ENCODE measurements at places on chromosomes 5 and 9. TPM values are rescaled to one million over a fixed set of nuclear protein-coding genes. Genes with fewer than 3 reads are reported as not detected.
A peak's percentile ranks its signal among the peaks of the same experiment; 100 is the strongest.

DNA sequence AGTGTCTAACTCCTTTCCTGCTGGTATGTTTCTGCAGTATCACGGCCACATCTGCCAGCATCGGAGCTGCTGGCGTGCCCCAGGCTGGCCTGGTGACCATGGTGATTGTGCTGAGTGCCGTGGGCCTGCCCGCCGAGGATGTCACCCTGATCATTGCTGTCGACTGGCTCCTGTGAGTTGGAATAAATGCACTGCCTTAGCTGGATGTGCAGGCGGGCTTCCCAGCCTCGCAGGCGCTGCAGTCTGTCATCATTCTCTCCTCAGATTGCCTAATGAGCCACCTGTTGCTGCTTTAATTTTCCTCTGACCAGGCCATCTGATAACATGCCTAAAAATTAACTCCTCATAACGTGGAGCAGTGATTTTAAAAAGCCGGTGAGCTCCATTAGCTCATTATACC, 79.1 kb upstream of the PLPP6 start:
- no peak for DNase-seq
- H3K27ac ChIP-seq: no peak overlapping the region
- H3K4me3 ChIP-seq: no peak overlapping the region
- peaks cover 2% of the 10 kb centered on the region for H3K36me3 ChIP-seq

- H3K27ac ChIP-seq: peak overlapping the region; percentile 27
- no peak overlapping the region for H3K4me3 ChIP-seq
- H3K27me3 ChIP-seq: no peaks in the 10 kb centered on the region
- DNase-seq: no peak
- H3K36me3 ChIP-seq: no peaks in the 10 kb centered on the region
Measured at GRCh38 chr9:95857124-95857523, 18.4 kb upstream of the ERCC6L2 start.

DNA sequence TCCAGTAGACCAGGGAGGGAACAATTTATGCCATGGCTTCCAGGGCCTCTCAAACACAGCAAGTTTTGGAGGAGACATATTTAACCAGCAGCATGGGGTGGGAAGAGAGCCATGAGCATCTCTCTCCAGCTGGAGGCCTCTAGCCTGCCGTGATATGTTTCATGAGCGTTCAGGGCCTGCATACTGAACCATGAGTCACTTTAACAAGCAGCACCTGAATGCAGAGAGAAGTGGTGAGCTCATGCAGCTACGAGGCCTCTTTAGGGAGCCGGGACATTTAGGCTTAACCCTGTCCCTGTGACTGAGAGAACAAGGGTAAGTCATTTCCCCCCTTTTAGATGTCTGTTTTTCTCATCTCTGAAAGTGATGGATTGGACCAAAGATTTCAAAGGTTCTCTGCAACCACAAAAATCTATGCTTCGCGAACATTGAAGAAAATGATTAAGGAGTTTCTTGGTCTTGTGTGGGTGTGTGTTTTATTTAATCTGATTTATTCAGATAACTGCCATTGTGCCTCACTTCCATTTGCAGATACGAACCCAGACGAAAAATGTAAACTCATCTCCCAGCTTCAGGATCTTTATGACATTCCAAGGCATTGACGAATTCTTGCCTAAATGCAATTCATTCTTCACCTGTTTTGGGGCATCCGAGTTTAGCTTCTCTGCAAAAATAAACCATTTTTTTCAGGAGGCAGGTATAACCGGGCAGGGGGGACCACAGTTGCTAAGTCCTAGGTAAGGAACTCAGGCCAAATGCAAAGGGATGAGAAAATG, 157.0 kb downstream of the GABBR2 start:
- DNase-seq: no peak
- no peaks in the 10 kb centered on the region for H3K36me3 ChIP-seq
- H3K27me3 ChIP-seq: peaks cover 55% of the 10 kb centered on the region
- H3K4me1 ChIP-seq: peaks cover 2% of the 10 kb centered on the region
- H3K4me3 ChIP-seq: no peak overlapping the region
- no peak overlapping the region for H3K27ac ChIP-seq

DNA sequence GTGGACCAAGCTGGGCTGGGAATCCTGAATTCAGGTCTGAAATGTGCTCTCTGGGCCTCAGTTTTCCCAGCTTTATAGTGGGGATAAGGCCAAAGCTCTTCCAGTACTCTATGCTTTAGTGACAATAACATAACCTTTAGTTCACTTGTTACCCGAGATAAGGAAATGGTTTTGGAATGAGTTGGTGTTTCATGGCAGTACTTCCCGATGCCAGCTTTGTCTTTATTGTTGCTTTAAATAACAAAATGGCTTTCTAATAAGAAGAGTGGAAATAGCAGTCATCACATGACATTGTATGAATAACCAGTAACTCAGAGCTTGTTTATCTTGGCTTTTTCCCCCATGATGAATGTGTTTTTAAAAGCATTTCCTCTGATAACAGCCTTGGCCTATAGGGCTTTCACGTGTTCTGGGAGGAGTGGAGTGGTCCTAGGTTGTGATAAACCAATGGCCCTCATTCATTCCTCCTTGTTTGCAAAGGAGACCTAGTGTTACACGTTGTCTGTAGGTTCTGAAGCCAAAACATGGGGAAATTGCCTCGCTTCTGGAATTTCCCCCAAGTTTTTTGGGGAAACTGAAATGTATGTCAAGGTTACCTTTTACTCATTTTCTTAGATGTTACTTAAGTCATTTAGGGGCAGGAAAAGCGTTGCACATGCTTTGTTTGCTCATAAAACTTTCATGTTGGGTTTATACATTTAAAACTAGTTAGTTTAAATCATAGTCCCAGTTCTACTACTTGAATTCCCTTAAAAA, 53.7 kb downstream of the ZNF618 start:
- DNase-seq: no peak
- H3K27me3 ChIP-seq: no peaks in the 10 kb centered on the region
- no peak overlapping the region for H3K4me3 ChIP-seq
- no peaks in the 10 kb centered on the region for H3K4me1 ChIP-seq

DNA sequence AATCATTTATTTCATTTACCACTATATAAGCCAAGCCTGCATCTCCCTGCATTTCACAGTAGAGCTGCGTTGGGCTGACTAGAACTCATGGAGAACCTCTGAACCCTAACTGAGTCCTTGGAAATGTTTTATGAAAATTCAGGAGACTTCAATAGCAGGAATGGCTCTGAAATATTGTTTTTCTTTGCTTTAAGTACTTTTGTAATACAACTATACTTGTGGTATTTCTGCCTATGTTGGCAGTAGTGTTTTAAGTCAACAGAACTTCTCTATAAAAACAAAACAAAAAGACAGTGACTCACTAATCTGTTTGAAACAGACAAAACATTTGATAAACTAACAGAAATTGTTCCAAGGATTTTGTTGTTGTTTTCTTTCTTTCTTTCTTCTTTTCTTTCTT, 489.2 kb upstream of the MEF2C start:
- H3K27ac ChIP-seq: no peak overlapping the region
- no peaks in the 10 kb centered on the region for H3K36me3 ChIP-seq
- no peak for DNase-seq

DNA sequence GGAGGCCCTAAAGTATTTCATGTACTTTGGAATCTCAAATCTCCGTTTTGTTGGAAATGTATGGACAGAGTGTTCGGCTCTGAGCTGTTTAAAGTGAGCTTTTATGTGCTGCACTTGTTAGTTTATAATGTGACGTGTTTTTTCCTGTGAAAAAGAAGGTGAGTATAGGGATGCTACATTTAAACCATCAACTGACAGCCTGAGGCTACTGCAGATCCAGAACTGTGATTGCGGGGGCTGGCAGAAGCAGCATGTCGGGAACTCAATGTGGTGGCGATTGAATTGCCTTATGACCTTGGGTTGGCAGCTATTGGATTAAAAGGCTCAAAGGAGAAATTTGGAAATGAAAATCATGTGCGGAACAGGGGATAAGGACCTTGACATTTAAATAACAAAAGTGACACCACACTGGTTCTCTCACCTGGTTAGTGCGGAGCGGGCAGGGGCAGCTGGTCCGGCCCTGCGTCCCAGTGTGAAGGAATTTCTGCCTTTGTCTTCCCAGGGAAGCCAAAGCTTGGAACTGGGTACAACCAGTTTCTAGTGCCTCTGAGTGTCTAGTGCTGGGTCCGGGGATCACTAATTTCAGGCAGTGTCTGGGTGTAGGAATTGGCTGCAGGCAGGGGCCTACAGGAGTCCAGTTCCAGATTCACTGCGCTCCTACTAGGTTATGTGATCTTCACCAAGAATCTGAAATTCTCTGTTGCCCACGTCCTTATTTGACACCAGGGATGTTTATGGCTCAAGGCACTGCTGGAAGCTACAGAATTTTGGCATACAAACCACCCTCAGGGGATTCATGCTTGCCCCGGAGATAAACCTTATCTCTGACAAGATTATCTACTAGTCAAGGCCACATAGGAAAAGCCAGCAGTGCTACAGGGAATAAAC, 120.7 kb upstream of the ERCC6L2 start:
- H3K4me1 ChIP-seq: peaks cover 4% of the 10 kb centered on the region
- H3K27ac ChIP-seq: no peak overlapping the region
- H3K4me3 ChIP-seq: no peak overlapping the region
- H3K27me3 ChIP-seq: peaks cover 7% of the 10 kb centered on the region

DNA sequence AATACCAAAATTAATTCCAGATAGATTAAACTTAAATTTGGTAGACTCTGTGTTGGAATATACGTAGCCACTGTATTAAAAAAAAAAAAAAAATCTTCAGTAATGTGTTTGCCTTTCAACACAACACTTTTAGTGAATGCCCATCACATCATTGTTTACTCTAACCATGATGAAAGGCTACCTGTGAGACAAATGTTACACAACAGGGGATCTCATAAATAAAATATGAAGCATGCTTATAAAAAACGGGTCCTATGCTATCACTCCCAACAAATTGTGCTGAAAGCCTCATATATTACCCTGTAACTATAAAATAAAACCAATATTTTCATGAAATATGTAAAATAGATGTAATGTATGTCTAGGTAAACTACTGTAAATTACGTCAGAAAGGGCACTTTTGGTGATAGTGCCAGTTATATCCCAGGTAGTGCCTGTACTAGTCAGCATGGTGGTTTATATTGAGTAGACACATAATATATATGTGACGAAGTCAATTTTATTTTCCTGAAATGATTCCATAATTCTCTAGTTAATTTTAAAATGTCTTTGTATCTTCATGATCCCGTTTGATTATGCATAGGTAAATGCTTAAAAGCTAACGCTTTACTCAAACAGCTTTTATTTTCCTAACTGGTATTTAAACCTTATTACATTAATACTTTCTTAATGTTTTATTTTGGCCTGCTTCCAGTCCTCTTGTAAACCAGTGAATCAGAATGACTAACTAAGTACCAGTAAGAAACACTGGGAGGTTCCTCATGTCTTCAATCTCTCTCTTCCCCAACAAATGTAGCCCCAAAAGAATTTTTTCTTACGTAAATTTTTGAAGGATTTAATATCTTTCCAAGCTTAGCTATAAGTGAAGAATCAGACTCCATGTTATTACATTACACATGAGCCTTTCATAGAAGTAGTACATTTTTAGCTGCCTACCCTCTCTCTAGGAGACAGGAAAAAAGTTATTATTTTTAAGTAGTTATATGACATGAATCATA, 420.3 kb downstream of the GABRG2 start:
- no peak overlapping the region for H3K4me3 ChIP-seq
- no peak for DNase-seq
- no peak overlapping the region for H3K27ac ChIP-seq
- no peaks in the 10 kb centered on the region for H3K4me1 ChIP-seq
- H3K27me3 ChIP-seq: no peaks in the 10 kb centered on the region

GRCh38 chr9:116978155-116978554, 291.1 kb downstream of the TRIM32 start:
- no peaks in the 10 kb centered on the region for H3K36me3 ChIP-seq
- H3K27ac ChIP-seq: no peak overlapping the region
- no peak for DNase-seq
- H3K4me3 ChIP-seq: no peak overlapping the region
- no peaks in the 10 kb centered on the region for H3K27me3 ChIP-seq
- H3K4me1 ChIP-seq: no peaks in the 10 kb centered on the region

GRCh38 chr5:149418910-149419531, 39.9 kb upstream of the IL17B start:
- DNase-seq: no peak
- H3K27ac ChIP-seq: no peak overlapping the region
- H3K36me3 ChIP-seq: no peaks in the 10 kb centered on the region
- peaks cover 17% of the 10 kb centered on the region for H3K27me3 ChIP-seq

GRCh38 chr5:73180566-73180965, 7.6 kb downstream of the TMEM174 start:
- H3K36me3 ChIP-seq: peaks cover 2% of the 10 kb centered on the region
- no peaks in the 10 kb centered on the region for H3K4me1 ChIP-seq
- H3K4me3 ChIP-seq: no peak overlapping the region
- peaks cover 73% of the 10 kb centered on the region for H3K27me3 ChIP-seq
- DNase-seq: no peak

DNA sequence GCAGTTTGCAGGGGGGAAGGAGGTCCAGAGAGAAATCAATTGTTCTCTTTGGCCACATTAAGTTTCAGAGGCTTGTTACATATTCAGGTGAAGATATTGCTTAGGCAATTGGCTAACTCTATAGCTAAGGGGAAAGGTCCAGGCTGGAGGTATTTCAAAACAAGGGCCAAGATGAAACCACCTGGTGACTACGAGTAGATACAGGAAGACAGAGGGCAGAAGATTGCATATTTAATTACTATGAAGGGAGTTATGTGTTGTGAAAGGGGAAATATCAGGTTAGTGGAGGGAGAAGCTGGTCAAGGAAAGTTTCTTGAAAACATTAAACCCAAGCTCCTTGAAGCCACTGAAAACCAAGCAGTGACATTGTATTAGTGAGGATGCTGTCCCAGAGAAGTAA, 1.9 kb upstream of the RAD23B start:
- H3K27me3 ChIP-seq: peaks cover 27% of the 10 kb centered on the region
- H3K36me3 ChIP-seq: peaks cover 8% of the 10 kb centered on the region
- H3K4me1 ChIP-seq: peaks cover 29% of the 10 kb centered on the region
- DNase-seq: no peak
- peak overlapping the region; percentile 61 for H3K4me3 ChIP-seq
- no peak overlapping the region for H3K27ac ChIP-seq

DNA sequence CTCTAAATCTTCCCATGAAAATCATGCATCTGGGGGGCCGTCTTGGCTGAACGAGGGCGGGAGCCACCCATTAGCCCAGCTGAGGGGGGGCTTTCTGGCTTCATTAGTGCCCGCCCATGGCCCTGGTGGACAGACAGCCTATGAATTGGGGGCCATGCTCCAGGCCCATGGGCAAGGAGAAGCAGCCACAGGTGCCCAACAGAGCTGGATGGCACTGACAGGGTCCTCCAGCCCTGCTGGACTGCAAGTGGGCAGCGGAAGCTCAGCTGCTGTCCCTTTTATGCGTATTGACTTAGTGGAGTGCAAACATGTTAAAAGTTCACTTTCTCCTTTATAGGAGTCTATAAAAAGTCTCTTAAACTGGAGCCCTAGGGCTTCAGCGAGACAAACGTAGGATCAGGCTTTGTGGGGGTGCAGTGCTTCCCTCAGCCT, 75.3 kb downstream of the MACROH2A1 start:
- H3K27ac ChIP-seq: no peak overlapping the region
- no peak for DNase-seq
- no peak overlapping the region for H3K4me3 ChIP-seq
- H3K27me3 ChIP-seq: no peaks in the 10 kb centered on the region

GRCh38 chr9:132187121-132187620, 25.3 kb downstream of the NTNG2 start:
- DNase-seq: no peak
- no peaks in the 10 kb centered on the region for H3K36me3 ChIP-seq
- no peak overlapping the region for H3K27ac ChIP-seq
- no peaks in the 10 kb centered on the region for H3K4me1 ChIP-seq
- H3K4me3 ChIP-seq: no peak overlapping the region
- H3K27me3 ChIP-seq: peaks cover 49% of the 10 kb centered on the region

The HRH2 gene
- 2.8 TPM for total RNA-seq

The SOX30 gene
- 0.44 TPM for total RNA-seq

The IL33 gene
- not detected for total RNA-seq

The IFNB1 gene
- total RNA-seq: not detected

The RPL12 gene
- total RNA-seq: 1,597 TPM

The NFIB gene
- total RNA-seq: 0.12 TPM

The GDNF gene
- not detected for total RNA-seq

The MCIDAS gene
- total RNA-seq: not detected

The FOXD4L4 gene
- 0.15 TPM for total RNA-seq
